ENCODE measurements at places on chromosomes 6 and 20. TPM values are rescaled to one million over a fixed set of nuclear protein-coding genes. Genes with fewer than 3 reads are reported as not detected.

DNA sequence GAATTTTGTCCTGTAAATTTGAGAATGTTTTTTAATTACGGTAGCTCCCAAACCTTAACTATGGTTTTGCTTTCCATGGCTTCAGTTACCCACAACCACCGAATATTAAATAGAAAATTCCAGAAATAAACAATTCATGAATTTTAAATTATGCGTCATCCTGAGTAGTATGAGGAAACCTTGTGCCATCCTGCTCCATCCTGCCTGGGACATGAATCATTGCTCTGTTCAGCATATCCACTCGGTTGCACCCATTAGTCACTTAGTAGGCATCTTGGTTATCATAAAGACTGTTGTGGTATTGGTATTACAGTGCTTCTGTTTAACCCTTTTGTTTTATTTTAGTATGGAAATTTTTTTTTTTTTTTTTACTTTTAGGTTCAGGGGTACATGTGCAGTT is 39.7 kb downstream of the KCNS1 start:
- no peak for DNase-seq

Gene IP6K3
- not detected for polyA plus RNA-seq

Gene TSHZ2
- 0.04 TPM for polyA plus RNA-seq

Gene PDE7B
- 3.7 TPM for polyA plus RNA-seq

- no peak for DNase-seq
Measured at GRCh38 chr6:109795994-109796555, 105.0 kb downstream of the FIG4 start.

GRCh38 chr6:87065117-87065516 is 29.8 kb downstream of the CGA start:
- no peak for DNase-seq

DNA sequence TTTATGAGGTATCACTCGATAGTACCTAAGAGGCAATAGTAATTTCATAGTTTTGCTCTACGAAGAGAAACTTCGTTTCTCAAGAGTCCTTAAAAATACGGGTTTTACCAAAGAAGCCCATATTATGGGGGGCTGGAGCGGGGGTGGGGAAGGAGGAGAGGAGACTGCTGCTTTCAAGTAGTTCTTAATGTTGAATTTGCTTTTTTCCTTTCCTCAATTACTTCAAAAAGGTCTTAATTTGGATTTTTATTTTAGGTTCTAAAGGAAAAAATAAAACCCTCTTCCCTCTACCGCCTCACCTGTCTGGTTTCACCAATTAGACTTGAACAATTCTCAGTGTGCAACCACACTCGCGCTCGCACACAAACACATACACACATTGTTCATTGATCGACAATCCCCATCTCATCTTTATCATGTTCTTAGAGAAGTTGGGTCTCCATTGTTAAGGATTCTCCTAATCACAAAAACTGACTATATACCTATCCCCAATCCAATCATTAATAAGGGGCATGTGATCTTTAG is 97.2 kb downstream of the HFE start:
- no peak for DNase-seq

Gene ILRUN
- polyA plus RNA-seq, result 28.1 TPM

GRCh38 chr6:105713474-105714118 is 310.7 kb upstream of the PREP start:
- no peak for DNase-seq

DNA sequence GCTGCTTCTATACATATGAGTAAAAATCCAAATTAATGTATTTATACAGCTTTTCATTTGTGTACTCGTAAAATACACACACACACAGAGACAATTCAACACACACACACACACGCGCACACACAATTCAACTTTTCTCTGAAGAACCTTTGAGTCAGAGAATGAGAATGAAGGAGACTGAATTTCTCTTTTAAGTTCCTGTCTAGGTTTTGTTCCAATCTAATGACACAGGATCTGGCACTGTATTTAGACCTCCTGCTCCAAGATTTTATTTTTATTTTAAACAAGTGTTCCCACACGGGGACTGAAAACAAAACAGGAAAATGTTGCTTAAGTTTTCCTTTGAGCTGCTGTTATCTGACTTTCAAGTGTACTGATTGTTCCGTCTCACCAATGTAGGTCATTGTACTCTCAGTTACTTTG is 250.8 kb downstream of the LAMA2 start:
- no peak for DNase-seq

GRCh38 chr6:158868122-158868480 is 48.9 kb upstream of the EZR start:
- no peak for DNase-seq

DNA sequence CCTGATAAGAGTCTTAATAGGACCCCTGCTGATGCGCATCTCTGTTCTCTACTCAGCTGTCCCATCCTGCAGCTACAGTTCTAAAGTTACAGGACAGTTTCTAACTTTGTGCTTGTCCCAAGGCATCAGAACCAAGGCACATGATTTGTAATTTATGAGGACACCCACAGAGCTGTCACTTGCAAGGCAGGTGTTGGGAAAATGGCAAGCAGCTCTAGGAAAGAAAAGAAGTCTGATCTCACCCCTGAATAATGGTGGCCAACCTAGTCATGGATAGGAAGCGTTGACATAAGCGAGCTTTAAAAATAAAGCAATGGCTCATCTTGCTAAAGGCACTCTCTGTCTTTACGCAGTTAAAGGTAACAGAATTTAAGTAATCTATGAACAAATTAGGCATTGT is 127.6 kb upstream of the VGLL2 start:
- DNase-seq, result no peak

Gene ZNF334
- polyA plus RNA-seq, result 0.11 TPM

Gene IPCEF1
- polyA plus RNA-seq, result 0.46 TPM

Gene COL9A3
- polyA plus RNA-seq, result 2.7 TPM

Gene SLPI
- polyA plus RNA-seq, result not detected

Gene BPI
- polyA plus RNA-seq, result not detected

GRCh38 chr6:7439228-7439627 is 49.6 kb downstream of the RIOK1 start:
- peak; percentile 73 for DNase-seq

Gene OARD1
- 59.4 TPM for polyA plus RNA-seq

DNA sequence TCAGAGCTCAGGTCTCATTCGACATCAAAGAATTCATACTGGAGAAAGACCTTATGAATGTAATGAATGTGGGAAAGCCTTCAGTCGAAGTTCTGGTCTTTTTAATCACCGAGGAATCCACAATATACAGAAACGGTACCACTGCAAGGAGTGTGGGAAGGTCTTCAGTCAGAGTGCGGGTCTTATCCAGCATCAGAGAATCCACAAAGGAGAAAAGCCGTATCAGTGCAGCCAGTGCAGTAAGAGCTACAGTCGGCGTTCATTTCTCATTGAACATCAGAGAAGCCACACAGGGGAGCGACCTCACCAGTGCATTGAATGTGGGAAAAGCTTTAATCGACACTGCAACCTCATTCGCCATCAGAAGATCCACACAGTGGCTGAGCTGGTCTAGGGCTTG is 7.7 kb downstream of the ZSCAN9 start:
- no peak for DNase-seq

DNA sequence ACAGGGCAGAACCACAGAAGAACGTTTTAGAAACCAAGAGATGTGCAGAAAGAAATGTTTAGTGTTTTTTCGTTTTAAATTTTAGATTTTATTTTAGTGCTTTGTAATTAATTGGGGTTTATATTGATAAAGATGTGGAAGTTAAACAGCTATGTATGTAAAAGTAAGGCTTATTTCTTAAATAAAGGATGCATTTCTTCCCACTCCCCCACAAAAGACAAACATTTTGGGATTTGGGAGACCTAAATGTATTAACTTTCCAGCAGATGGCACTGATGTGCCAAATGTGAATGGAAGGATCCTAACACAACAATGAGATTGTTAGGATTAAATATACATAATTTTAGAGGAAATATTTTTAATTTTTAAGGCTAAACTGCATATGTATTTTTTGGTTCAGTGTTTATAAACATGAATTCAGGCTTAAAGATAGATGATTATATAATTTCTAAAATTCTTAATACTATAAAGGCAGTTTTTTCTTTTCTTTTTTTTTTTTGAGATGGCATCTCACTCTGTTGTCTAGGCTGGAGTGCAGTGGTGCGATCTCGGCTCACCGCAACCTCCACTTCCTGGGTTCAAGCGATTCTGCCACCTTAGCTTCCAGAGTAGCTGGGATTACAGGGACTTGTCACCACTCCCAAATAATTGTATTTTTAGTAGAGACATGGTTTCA is 12.0 kb downstream of the PFDN4 start:
- DNase-seq, result no peak

Gene LPA
- not detected for polyA plus RNA-seq

DNA sequence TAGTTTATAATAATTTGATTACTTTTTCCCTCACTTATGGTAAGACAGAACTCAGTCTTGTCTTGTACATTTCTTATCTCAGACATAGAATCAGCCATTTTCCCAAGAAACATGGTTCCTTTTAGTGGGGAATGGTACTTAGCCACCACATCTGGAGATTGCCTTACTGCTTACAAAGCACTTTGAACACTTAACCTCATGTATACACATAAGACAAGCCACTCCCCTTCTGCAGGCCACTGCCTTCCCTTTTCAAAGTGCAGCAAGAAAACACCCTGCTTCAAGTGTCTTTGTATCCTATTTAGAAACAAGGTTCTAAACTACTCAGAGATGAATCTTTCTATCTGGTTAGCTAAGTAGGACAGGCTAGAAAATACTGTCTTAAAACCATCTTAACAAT is 159.2 kb downstream of the UBE3D start:
- no peak for DNase-seq

GRCh38 chr6:106659859-106660258 is 30.5 kb downstream of the QRSL1 start:
- no peak for DNase-seq

DNA sequence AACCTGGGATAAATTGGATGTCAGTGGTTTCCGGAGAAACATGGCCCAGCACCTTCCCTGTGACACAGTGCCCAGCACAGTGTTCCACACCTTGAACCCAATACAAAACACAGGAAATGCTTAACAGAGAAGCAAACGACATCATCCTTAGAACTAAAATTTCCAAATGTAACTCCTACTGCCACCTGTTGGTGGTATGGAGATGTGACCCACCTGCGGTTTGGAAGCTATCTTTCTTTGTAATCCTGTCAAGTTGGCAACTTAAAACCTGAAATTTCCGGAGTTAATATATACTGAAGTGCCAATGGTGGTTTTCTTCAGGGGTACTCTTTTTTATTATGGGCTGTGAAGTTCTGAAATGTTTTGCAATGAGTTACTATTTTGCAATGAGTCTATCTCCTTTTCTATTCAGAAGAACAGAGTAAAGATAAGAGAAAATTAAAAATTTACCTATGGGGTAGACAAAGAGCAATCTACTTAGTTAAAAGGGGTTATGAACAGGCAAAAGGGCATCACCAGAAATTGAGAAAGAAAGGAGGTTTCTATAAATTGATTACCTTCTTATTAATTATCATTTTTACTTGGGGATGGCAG is 658.8 kb downstream of the PTPRT start:
- DNase-seq, result no peak

DNA sequence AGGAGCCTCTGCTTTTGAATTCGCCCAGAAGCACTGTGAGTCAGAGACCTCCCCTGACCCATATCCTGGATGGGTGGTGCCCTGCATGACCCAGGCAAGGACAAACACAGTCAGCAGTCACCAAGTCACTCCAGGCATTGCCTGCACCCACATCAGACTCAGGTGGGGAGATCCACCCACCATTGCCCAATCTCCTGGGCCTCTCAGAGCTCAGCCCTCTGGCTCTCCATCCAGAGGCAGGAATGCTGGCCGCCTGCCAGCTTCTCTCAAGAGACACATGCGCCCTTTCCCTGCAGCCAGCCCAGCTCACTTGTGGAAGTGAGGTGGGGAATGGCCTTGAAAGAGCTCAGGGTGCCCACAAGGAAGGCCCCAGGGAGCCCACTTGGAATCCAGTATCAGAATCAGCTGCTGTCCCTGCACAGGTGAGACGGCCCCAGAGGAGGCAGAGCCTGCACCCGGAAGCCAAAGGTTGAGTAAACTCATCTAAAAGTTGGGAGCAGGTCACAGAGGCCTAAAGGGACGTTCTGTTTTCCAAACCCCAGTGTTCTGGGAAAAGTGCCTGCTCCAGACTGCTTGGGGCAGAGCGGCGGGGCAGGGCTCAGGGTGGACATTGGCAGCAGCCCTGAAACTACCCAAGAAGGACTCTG is 129.8 kb downstream of the PREX1 start:
- no peak for DNase-seq

Gene PAK5
- polyA plus RNA-seq, result not detected

DNA sequence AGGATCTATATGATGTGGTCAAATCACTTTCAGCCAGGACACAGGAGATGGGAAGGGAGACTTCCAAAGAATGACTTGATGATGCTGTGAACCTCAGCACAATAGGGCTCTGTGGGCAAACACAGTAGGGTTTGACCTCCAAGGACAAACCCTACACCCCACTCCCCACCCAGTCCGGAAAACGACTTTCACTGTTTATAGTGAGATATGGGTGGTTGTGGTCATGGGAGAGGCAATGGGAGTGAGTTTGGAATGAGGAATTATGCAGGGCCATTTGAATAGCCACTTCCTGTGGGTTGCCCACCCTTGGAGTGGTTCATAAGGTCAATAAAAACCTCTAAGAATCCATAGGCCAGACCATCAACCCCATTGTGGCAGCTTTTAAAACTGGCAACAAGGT is 38.4 kb upstream of the PRND start:
- DNase-seq, result no peak

Gene FAM83B
- polyA plus RNA-seq, result not detected

Gene PTPRK
- polyA plus RNA-seq, result 35.1 TPM

DNA sequence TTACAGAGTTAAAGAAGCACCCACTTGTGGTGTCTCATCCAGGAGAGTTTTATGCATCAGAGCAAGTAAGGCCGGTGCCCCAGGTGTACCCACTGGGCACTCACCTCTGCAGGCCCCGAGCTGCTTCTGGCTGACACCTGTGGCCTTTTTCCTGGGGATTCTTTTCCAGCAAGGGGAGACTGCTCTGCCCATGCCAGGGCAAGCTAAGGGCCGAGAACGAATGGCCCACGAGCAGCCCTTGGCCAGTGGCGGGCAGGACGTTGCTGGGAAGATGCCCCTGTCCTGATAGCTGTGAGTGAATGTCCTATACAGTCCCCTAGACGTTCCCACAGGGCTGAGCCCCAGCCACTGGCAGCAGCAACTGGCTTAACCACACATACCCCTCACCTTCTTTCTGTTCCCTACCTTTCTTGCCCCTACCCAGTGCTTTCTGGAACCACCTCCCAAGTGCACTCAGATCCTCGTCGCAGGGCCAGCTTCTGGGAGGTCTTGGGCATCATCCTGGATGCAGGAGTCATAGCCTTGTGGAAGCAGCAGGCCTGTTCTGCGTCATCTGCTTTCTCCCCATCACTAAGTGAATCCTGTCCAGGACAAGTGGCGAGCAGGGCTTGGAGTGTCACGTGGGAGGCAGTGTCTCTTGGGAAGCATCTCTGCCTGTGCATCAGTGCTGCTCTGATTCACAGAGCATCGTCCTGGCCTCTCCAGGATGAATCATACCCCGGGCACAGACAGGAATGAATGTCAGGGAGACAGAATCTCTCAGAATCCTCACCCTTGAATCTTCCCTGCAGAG is 32.5 kb downstream of the SYNDIG1 start:
- DNase-seq, result no peak

- DNase-seq, result no peak
Measured at GRCh38 chr6:146550911-146551310, 7.3 kb downstream of the RAB32 start.

Measured in naive B cell (primary cell).